ENCODE measurements at places on chromosomes 12 and 14. TPM values are rescaled to one million over a fixed set of nuclear protein-coding genes. Genes with fewer than 3 reads are reported as not detected.

KRT75 gene
- total RNA-seq, result not detected

GALNT9 gene
- total RNA-seq, result 28.6 TPM

FAM90A1 gene
- not detected for total RNA-seq

KRT81 gene
- 0.23 TPM for total RNA-seq

TAS2R31 gene
- 8.1 TPM for total RNA-seq

PTPRQ gene
- 2.5 TPM for total RNA-seq

COX8C gene
- total RNA-seq, result not detected

COCH gene
- total RNA-seq, result 36.4 TPM

LTA4H gene
- 43.6 TPM for total RNA-seq

KLRG1 gene
- 9.0 TPM for total RNA-seq

KRT74 gene
- not detected for total RNA-seq

TRPV4 gene
- total RNA-seq, result 0.92 TPM

HIP1R gene
- total RNA-seq, result 55.6 TPM

JPH4 gene
- total RNA-seq, result 50.3 TPM

MYBPC1 gene
- 27.7 TPM for total RNA-seq

ACTR6 gene
- total RNA-seq, result 44.5 TPM

PTPRR gene
- 22.1 TPM for total RNA-seq

KRT78 gene
- not detected for total RNA-seq

RAD9B gene
- total RNA-seq, result 1.6 TPM

AMN1 gene
- 63.4 TPM for total RNA-seq

ACOT6 gene
- total RNA-seq, result not detected

FAM186B gene
- not detected for total RNA-seq

PLA2G1B gene
- total RNA-seq, result not detected

PRB2 gene
- total RNA-seq, result not detected

KRT83 gene
- total RNA-seq, result not detected

KRT6C gene
- not detected for total RNA-seq

TAS2R14 gene
- 9.5 TPM for total RNA-seq

KRT79 gene
- not detected for total RNA-seq

SLC10A1 gene
- total RNA-seq, result not detected

ATP2A2 gene
- total RNA-seq, result 222 TPM

BRAP gene
- 23.3 TPM for total RNA-seq

ZFC3H1 gene
- total RNA-seq, result 47.5 TPM

LRRC43 gene
- 6.5 TPM for total RNA-seq

SLC17A8 gene
- 10.1 TPM for total RNA-seq

ACSM4 gene
- total RNA-seq, result not detected

PDZRN4 gene
- total RNA-seq, result 60.0 TPM

C12orf54 gene
- total RNA-seq, result not detected
